Nucleus accumbens (tissue), 56 donors: ENCODE measurements at places on chromosomes 11 and 22.

DNA sequence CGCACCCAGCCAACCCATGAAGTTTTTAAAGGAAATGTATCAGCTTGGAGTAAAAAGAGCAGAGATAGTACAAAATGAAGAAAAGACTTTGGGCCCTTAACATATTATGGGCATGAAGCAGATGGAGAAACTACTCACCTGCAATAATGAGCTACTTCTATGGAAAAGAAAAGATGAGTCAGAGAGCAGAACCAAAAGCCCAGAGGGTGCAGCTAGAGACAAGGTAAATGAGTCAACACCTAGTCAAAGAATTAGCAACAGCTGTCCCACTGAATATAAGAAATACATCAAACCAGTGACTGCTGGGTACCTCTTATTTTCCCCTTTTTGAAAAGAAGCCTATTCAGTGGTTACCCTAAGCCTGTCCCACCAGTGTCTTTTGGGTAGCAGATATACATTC is 61.8 kb downstream of the RPL27A start:
- no peak for DNase-seq

GRCh38 chr11:61147791-61148620 is 13.2 kb downstream of the VPS37C start:
- DNase-seq, result no peak

DNA sequence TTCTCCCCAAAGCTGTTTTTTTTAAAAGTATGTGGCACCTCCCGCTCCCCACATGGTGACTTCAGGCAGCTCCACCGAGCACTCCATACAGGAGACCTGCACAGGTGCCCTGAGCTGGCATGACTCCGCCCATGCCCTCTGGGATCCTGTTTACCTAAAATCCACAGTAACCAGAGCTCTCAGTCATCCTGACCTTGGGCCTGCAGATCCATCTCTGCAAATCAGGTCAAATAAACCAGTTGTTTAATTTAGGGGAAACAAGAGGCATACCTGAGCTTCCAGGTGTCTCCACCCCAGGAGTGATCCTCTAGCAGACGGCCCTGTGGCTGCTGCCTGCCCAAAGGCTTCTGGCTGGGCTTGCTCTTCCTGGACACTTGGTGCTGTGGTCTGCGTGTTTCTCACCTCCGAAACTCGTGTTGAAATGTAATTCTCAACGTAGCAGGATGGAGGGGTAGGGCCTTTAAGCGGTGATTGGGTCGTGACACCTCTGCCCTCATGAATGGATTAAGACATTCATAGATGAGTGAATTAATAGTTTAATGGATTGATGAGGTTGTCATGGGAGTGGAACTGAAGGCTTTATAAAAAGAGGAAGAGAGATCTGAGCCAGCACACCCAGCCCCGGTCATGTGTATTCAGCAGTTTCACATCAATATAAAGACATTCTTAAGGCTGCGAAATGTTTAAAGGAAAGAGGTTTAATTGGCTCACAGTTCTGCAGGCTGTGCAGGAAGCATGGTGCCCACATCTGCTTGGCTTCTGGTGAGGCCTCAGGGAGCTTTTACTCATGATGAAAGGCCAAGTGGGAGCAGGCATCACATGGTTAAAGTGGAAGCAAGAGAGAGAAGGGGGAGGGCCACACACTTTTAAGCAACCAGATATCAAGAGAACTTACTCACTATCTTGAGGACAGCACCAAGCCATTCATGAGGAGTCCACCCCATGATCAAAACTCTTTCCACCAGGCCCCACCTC is 34.1 kb downstream of the LINC01488 start:
- DNase-seq, result no peak

- DNase-seq, result no peak
Observed at GRCh38 chr11:17735818-17736578, 1.4 kb downstream of the KCNC1 start.

- DNase-seq, result no peak
Observed at GRCh38 chr22:42967933-42968332, 47.0 kb downstream of the PACSIN2 start.

GRCh38 chr11:28099715-28100114 is 8.2 kb downstream of the KIF18A start:
- no peak for DNase-seq

- DNase-seq, result no peak
Observed at GRCh38 chr11:103035791-103036434, 56.0 kb downstream of the DCUN1D5 start.

DNA sequence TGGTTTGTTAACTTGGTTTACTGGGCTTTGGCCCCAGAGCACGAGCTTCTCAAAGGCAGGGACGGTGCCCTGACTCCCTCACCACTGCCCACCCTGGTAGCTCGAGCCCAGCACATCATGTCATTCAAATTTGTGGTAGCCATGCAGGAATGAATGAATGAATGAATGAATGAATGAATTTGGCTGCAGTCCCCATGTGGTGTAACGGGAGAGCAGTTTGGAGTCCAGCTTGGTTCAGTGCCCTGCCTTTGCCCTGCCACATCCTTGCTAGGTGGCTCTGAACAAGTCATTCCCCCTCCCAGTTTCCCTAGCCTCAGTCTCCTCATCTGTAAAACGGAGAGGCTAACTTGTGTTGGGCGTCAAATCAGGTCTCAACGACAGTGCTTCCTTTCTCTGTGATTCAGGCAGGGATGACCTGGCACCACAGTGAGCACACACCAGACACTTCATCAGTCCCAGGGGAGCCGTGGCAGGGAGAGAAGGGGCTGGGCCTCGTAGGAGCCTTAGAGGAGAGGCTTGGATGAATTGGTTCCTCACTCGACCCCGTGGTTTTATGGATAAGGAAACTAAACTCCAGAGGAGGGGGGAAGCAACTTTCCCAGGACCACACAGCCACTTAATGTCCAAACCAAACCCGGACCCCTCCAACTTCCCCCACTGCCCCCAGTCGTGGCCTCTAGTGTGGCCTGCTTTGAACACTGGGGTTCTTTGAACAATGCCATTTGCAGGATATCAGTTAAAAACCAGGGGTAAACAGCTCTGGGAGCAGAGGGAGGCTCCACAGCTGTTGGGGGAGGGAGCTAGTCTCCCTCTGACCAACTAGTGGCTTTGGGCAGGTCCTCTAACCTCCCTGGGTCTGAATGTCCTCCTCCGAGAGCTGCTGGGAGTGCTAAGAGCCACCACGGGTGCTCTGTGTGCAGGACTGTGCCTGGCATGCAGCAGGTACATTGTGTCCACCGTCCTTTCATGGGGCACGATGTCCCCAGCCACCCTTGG is 86.2 kb downstream of the CACNA1I start:
- DNase-seq, result no peak

GRCh38 chr11:45379162-45379863 is 93.2 kb upstream of the SYT13 start:
- DNase-seq, result no peak

GRCh38 chr11:650482-650881 is 13.4 kb downstream of the DRD4 start:
- DNase-seq, result no peak

GRCh38 chr11:45305874-45306623 is 19.9 kb upstream of the SYT13 start:
- DNase-seq, result no peak

GRCh38 chr11:59710136-59710847 is 3.4 kb downstream of the OR10V1 start:
- DNase-seq, result no peak

GRCh38 chr11:63521896-63522295 is 14.7 kb upstream of the PLAAT4 start:
- DNase-seq, result no peak

DNA sequence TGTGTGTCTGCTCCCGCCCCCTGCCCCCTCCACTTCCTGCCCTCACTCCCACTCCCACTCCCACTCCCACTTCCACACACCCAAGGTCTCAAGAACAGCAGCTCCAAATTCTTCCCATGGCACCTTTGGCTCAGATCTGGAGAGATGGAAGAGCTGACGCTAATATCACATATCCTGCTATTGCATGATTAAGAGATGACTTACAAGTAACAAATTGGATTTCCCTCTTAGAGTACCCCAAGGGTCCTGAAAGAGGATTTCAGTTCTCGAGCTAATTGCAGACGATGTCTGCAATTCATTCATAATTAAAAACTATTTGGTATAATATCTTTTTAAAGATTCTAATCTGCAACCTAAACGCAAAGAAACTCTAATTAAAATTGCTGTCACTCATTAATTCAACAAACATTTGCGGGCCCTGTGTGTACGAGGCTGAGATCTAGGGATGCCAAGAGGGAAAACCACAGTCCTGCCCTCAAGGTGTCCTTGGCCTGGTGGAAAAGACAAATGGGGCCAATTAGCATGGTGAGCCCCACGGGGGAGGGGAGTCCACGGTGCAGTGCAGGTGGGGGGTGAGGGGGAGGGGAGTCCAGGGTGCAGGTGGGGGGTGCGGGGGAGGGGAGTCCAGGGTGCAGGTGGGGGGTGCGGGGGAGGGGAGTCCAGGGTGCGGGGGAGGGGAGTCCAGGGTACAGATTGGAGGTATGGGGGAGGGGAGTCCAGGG is 50.3 kb downstream of the CELSR1 start:
- DNase-seq, result no peak

- no peak for DNase-seq
Observed at GRCh38 chr11:30717641-30718040, 131.5 kb upstream of the MPPED2 start.

DNA sequence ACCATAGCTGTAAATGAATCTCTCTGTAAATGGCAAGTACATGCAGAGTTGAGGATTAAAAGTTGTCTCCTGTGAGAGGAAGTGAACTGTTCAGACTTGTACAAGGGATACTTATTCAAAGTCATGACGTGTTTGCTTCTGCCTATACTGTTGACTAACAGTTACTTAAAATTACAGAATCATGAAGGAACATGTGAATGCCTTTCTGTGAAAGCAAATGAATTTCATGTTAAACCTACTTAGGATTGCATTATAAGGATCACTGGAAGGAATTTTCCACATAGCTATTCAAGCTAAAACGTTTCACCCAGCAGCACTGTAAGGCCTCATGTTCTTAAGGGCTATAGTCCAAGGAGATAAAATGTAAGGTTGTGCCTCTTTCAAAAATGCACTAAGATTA is 93.4 kb upstream of the BIRC3 start:
- no peak for DNase-seq

DNA sequence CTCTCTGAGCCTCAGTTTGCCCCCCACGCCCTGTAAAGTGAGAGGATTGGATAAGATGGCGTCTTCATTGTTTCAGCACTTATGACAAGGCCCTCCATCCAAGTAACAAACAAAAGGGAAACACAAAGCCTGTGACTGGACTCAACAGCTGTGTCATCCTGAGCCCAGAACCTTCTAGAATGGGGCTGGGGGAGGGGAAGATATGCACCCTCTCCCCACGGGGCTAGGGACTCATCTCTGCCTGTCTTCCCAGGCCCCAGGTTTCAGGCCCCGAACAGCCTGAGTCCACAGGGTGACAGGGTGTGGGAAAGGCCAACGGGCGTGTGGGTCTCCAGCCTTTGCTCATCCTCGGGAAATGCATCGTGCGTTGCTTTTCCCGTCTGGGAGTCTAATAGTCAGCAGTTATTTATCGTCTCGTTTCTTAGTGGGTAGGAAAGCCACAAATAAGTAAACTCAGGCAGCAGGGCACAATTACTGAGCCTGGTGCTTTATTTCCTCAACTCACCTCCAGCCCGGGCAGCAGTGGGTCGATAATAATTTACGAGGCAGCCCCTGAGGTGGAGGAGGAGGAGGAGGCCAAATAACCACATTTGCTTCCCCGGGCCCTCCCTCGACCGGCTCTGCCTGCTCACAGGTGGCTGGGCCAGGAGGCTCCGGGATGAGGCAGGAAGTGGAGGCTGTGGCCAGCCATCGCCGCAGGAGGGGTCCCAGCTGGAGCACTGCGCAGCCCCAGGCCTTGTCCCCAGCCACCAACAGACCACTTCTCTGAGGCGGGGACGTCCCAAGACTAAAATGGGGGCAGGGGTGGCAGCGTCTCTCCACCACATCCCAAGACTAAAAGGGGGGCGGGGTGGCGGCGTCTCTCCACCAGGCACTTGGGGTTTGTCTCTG is 54.4 kb downstream of the FLRT1 start:
- DNase-seq, result peak; percentile 30

DNA sequence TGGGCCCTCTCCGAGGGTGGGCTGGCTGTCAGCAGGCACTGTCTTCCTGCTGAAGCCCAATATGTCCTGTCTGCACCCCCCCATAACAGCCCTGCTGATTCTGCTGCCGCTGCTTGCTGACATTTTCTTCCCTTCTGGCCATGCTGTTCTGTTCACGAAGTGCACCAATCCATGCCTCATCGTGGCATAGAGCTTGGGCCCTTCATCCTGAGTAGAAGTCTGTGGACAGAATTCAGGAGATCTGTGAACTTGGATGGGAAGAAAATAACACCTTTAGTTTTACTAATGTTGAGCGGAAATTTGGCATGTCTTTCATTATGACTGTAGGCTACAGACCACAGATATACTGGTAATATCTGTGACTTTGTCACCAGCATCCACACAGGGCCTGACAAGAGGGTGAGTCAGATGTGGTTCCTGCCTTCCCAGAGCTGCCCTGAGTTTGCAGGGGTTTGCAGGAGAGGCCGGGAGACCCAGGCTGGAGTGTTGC is 14.1 kb upstream of the KIAA0930 start:
- DNase-seq, result no peak

GRCh38 chr22:26849575-26849974 is 192.2 kb downstream of the MIAT start:
- no peak for DNase-seq

DNA sequence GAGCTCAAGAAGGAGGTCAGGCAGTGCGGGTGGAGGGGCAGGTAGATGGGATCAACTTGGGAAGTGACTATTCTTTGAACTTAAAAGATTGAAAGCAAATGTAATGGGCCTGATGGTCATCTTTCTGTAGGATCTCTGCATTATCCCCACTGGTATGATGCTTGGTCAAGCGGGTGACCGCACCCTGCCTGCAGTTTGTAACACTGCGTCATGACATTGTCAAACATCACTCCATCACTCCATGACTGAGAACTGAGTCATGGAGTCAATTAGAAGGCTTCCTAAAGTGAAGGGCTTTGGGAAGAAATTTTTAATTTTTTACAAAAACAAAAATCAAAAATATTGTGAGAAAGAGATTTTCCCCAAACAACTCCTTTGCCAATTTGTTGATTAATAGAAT is 62.4 kb upstream of the BMAL1 start:
- no peak for DNase-seq

DNA sequence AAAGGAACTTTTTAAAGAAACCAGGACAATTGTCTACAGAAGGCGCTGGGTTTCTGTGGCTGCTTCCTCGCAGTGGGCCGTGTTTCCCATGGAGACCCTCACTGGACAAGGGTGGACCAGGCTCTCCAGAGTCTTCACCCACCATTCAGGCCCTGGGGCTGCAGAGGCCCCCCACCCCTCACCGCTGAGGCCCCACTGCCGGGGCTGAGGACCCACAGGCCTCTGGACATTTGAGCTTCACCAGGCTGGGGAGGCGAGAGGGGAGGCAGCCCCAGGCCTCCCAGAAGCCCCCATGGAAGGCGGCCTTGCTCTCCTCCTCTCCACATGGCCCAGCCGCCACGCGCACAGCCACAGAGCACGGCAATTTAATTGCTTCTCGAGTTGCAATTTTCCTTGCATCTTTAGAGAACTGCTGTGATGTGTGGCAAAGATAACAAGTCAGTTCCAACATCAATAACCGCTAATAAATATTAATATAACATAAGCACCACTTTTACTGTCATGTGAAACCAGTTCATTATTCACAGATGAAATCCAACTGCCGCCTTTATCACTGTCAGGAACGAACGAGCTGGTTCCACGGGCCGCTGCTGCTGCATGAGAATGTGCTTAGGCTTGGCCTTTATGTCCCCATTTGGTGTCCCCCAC is 81.0 kb downstream of the PHF21B start:
- DNase-seq, result no peak

- no peak for DNase-seq
Observed at GRCh38 chr22:29481265-29482000, 1.4 kb downstream of the NEFH start.

- no peak for DNase-seq
Observed at GRCh38 chr22:46754110-46754799, 8.2 kb upstream of the TBC1D22A start.

GRCh38 chr11:17923217-17923616 is 89.6 kb downstream of the SERGEF start:
- DNase-seq, result no peak
